ENCODE measurements at places on chromosomes 13 and 19.
A peak's percentile ranks its signal among the peaks of the same experiment; 100 is the strongest.

DNA sequence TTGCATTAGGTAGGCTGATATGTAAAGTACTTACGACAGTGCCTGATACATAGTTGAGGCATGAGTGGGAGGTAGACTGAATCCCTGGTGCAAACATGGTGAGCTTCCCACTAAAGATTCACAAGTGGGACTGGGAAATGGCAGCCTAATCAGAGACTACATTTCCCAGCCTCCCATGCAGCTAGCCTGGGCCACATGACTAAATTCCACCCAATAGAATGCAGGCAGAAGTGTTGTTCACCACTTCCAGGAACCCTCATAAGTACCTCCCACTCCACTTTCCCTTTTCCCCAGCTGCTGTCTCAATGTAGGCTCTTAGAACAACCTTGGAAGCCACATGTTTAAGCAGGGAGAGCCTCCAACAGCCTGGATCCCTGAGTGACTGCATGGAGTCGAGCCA, 104.9 kb downstream of the CACNA1A start:
- no peak overlapping the region for H3K27ac ChIP-seq
- H3K27me3 ChIP-seq: no peaks in the 10 kb centered on the region
- DNase-seq: peak; percentile 46
- no peaks in the 10 kb centered on the region for H3K36me3 ChIP-seq
- no peaks in the 10 kb centered on the region for H3K4me1 ChIP-seq

GRCh38 chr19:4970558-4971423, 1.9 kb downstream of the KDM4B start:
- DNase-seq: no peak
- H3K36me3 ChIP-seq: no peaks in the 10 kb centered on the region
- no peak overlapping the region for H3K27ac ChIP-seq
- H3K4me1 ChIP-seq: peaks cover 13% of the 10 kb centered on the region
- peak overlapping the region; percentile 64 for H3K4me3 ChIP-seq
- no peaks in the 10 kb centered on the region for H3K27me3 ChIP-seq

DNA sequence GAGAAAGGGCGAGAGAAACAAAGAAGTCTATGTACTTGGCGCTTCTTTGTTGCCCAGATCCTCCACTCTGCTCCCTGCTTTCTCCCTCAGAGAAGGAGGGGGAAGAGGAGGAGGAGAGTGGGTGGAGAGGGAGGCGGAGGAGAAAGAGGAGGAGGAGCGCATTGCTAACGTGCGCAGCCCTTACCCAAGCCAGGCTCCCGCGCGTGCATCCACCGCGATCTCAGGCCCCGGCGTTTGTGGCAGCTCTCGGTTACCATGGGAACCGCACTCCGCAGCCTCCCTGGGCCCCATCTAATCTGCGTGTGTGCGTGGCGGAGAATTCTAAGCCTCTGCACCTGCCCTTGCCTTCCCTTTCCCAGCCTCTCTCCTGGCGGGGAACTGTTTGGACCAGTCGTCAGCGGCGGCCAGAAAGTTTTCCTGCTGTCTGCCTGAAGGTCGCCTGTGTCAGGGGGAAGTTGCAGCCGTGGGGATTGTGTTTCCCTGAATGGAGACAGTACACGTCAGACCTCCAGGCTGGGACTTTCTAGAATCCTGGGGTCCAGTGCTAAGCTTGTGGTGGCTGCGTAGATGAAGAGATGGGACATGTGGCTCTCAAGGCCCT, at the start of gene ERICH6B:
ERICH6B (minus strand) TSS at position 239 of the 601 bp plus-strand sequence. CDS start 18,734 bp downstream, outside the sequence.
- peaks cover 4% of the 10 kb centered on the region for H3K4me1 ChIP-seq
- H3K4me3 ChIP-seq: peak within 1 kb of the TSS; percentile 43
- H3K27me3 ChIP-seq: peaks cover 3% of the 10 kb centered on the region
- no peaks in the 10 kb centered on the region for H3K36me3 ChIP-seq

DNA sequence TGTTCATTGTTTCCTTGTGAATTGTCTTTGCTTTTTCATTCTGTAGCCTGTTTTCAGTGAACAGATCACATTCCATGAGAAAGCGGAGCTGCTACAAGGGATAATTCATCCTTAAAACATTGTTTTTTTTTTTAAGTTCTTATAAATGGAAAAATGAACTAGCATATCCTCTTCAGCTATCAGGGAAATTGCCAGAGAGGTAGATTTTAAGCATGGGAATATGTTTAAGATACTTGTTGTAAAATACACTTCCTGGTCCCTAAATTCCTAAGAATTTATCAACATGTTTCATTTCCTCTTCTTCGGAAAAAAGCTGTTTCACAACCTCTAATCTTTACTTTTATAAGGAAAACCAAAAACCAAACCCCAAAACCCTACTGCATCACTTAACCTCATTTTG, 238.0 kb downstream of the POSTN start:
- no peaks in the 10 kb centered on the region for H3K27me3 ChIP-seq
- no peak for DNase-seq
- H3K4me1 ChIP-seq: no peaks in the 10 kb centered on the region
- H3K4me3 ChIP-seq: no peak overlapping the region
- H3K36me3 ChIP-seq: no peaks in the 10 kb centered on the region

DNA sequence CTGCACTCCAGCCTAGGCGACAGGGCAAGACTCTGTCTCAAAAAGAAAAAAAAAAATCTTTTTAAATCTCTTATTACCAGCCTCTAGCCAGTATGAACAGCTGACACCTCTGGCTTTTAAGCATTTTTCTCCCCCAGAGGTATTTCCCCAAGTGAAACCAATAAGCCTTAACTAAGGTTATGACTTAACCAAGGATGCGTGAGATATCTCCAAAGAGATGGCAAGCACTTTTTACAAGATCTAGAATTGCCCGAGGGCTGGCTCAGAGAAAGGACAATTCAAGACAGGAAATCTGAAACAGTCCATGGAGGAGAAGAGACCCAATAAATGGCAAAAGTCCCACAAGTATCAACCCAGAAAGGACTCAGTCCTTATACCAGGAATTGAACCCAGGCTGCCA, 362.1 kb downstream of the FOXO1 start:
- no peak overlapping the region for H3K4me3 ChIP-seq
- no peaks in the 10 kb centered on the region for H3K4me1 ChIP-seq
- H3K27me3 ChIP-seq: no peaks in the 10 kb centered on the region
- no peak overlapping the region for H3K27ac ChIP-seq
- DNase-seq: no peak
- no peaks in the 10 kb centered on the region for H3K36me3 ChIP-seq

- no peaks in the 10 kb centered on the region for H3K36me3 ChIP-seq
- no peak overlapping the region for H3K27ac ChIP-seq
- no peak for DNase-seq
- H3K4me3 ChIP-seq: no peak overlapping the region
- H3K4me1 ChIP-seq: no peaks in the 10 kb centered on the region
Measured at GRCh38 chr13:36418022-36418805, 14.1 kb upstream of the CCNA1 start.

DNA sequence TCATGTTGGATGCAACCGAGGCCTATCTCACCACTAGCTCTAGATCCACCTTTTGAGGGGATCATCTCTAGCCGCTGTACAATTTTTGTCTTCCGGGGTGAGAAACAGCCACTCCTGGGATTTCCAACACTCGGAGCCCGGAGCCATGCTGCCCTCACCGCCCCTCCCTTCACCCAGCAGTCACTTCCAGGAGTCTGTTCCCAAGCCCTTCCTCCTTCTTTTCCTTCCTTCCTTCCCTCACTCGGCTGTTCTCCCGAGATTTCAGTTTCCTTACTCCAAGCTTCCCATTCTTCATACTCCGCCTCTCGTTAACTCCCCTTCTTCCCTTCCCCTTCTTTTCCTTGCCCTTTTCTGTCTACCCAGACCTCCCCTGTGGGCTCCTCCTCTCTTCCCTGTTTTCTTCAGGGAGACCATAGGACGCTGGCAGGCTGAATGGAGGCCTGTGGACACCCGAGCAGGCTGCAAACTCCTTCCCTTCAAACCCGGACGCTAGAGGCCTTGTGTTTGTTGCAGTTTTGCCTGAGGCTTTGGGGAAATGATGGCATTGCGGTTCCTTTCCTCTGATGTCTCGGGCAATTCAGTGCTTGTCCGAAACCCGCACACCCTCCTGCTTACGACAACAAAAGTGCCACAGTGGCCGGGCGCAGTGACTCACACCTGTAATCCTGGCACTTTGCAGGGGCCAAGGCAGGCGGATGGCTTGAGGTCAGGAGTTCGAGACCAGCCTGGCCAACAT, 96.0 kb downstream of the CAB39L start:
- H3K4me3 ChIP-seq: no peak overlapping the region
- no peaks in the 10 kb centered on the region for H3K36me3 ChIP-seq
- no peaks in the 10 kb centered on the region for H3K4me1 ChIP-seq
- H3K27me3 ChIP-seq: no peaks in the 10 kb centered on the region
- no peak for DNase-seq
- no peak overlapping the region for H3K27ac ChIP-seq

DNA sequence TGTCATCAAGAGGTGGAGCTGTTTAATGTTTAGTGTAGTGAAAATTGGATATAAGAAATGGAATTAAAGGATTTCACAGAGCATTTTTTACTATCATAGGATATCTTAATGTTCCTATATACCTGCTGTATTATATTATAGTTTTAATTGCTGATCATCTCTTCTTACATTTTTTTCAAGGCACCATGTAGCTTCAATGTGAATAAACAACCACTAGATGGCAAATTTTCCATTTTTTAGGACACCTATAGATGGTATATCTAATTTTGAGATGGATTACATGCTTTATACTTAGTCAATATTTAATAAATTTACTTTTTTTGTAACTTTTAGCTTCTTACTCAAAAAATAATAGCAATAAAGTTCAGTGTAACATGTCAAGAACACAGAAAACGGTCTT, 9.0 kb upstream of the ATXN8OS start:
- no peak overlapping the region for H3K4me3 ChIP-seq
- H3K27ac ChIP-seq: no peak overlapping the region
- H3K4me1 ChIP-seq: no peaks in the 10 kb centered on the region
- H3K27me3 ChIP-seq: no peaks in the 10 kb centered on the region
- H3K36me3 ChIP-seq: no peaks in the 10 kb centered on the region
- DNase-seq: no peak

DNA sequence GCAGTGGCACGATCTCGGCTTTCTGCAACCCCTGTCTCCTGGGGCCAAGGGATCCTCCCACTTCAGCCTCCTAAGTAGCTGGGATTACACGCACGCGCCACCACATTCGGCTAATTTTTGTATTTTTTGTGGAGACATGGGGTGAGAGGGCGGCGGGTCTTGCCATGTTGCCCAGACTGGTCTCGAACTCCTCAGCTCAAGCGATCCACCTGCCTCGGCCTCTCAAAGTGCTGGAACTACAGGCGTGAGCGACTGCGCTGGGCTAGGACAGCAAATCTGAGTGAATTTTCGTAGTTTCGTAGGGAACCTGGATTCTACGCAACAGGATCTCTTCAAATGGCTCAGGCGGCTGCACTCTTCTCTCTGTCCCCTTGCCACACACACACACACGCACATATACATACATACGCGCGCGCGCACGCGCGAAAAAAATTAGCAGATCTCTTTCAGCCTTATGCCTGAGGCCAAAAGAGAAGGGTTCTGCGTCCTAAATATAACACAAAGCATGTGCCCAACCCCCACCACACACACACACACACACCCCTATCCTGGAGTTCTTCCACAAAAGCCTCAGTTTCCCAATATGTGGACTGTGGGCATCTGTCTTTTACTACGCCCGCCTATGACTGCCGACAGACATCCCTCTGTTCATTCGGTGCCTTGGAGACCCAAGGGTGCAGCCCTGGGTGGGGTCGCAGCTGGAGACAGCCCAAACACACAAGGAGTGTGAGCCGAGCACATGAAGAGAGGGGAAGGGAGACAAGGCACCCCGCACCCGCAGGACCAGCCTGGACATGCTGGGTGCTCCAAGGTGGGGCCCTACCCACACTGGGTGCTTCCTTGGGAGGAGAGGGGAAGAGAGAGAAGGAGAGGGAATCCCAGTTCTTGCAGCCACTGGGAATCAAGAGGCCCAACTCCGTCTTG, 616 bp downstream of the PINLYP start:
- H3K27me3 ChIP-seq: no peaks in the 10 kb centered on the region
- DNase-seq: no peak
- no peaks in the 10 kb centered on the region for H3K4me1 ChIP-seq
- H3K36me3 ChIP-seq: no peaks in the 10 kb centered on the region
- peak overlapping the region; percentile 16 for H3K4me3 ChIP-seq

GRCh38 chr13:66128692-66129269, 1101.4 kb downstream of the PCDH9 start:
- no peak overlapping the region for H3K4me3 ChIP-seq
- no peak for DNase-seq
- H3K27me3 ChIP-seq: no peaks in the 10 kb centered on the region

GRCh38 chr13:30113551-30113950, 193.8 kb downstream of the KATNAL1 start:
- no peak for DNase-seq
- no peaks in the 10 kb centered on the region for H3K36me3 ChIP-seq

DNA sequence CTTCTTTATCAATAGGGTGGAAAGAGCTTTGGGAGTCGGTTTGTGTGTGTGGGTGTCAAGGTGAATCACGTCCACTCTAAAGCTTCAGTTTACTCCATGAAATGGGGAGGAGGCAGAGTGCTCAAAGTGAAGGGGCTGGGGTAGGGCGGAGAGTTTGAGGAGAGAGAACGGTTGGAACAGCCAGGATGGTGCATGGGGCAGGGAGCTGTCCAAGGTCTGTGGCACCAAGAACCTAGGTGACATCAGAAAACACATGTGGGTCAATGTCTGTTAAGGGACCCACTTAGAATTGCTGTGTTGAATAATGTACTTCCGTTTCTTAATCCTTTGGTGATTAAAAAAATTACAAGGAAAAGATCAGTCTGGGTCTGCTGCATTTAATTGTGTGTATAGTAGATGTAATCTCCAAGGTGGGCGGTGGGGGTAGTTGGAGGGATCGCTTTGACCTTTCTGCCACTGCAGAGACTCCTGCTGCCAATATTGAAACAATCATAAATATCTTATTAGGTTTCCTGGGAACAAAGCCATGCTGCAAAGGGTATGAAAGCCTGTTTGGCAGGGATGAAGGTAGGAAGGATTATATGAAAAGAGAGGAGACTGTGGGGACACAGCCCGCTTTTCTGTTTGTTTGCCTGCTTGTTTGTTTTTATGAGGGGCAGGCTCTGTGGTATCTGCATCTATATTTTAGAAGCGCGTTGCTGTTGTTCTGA, 122.3 kb downstream of the ATP8A2 start:
- no peak overlapping the region for H3K4me3 ChIP-seq
- DNase-seq: no peak
- H3K4me1 ChIP-seq: peaks cover 2% of the 10 kb centered on the region
- H3K36me3 ChIP-seq: no peaks in the 10 kb centered on the region

DNA sequence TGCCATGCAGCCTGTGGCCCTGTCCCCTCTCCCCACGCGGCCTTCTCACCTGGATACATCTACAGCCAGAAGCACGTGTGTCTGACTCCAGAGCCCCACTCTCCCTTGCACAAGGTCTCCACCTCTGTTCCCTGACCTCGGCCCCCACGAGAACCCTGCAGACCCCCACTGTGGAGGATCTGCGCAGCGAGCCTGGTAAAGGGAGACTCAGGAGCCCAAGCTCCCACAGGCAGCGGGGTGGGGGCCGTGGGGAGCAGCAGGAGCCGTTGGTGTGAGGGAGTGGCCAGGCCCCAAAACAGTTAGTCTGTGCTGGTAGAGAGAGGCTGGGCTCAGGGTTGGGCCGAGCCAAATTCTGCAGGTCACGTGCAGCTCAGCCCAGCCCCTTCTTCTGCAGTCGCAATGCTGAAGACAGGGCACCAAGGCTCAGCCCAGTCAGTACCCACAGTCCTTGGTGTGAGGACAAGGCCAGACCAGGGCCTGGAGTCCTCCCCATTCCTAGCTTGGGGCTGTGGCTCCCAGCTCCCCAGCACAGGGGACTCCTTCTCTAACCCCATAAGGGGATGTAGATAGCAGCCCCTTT, 28.7 kb upstream of the SLC7A10 start:
- DNase-seq: no peak
- H3K27me3 ChIP-seq: no peaks in the 10 kb centered on the region
- H3K27ac ChIP-seq: no peak overlapping the region
- H3K4me3 ChIP-seq: no peak overlapping the region
- no peaks in the 10 kb centered on the region for H3K36me3 ChIP-seq

- H3K27me3 ChIP-seq: no peaks in the 10 kb centered on the region
- no peaks in the 10 kb centered on the region for H3K36me3 ChIP-seq
- H3K27ac ChIP-seq: no peak overlapping the region
- H3K4me3 ChIP-seq: no peak overlapping the region
- H3K4me1 ChIP-seq: no peaks in the 10 kb centered on the region
Measured at GRCh38 chr13:110407021-110407420, 99.9 kb downstream of the COL4A2 start.
